Jurkat, Clone E6-1 (cell line): ENCODE measurements at places on chromosomes 6 and 20.
A peak's percentile ranks its signal among the peaks of the same experiment; 100 is the strongest.

- DNase-seq = no peak
Observed at GRCh38 chr6:136035378-136036070, 184.0 kb downstream of the PDE7B start.

DNA sequence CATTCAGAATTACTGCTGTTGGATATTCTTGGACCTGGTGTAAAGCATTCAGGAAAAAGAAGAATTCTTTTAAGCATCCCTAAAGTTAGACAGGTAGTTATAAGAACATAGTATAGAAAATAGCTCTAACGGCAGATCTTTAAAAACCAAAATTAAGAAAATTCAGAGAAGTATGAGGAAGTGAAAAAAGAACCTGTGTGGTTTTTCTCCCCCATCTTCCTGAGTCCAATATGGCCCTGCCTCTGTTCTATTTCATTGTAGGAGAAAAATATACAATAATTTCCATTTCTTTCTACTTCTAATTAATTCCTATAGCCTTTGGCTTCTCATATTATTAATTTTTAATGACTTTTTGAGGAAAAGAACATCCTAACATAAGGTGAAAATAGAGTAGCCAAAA lies 47.1 kb downstream of the FHL5 start:
- no peak for DNase-seq

GRCh38 chr6:160978141-160978901 lies 13.2 kb upstream of the MAP3K4 start:
- DNase-seq = no peak

GRCh38 chr6:34352305-34352937 lies 40.0 kb downstream of the NUDT3 start:
- no peak for DNase-seq

DNA sequence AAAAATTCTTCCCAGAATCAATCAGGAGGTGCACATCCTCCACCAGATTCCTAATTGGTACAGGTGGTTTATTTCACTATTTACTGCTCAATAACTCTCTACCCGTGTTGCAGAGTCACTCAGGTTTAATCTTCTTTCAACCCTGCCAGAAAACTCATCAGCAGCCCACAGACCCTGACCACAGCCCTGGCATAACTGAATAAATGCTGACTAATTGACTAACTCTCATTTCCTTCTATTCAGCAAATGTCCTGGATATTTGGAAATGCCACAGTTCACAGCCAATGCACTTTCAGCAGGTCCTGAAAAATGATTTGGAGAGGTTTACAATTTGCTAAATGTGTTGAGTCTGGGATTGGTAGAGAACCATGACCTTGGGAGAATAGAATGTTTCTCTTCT lies 62.3 kb downstream of the TRMT6 start:
- no peak for DNase-seq

GRCh38 chr6:39980839-39981580 lies 46.7 kb upstream of the MOCS1 start:
- peak; percentile 75 for DNase-seq
